ENCODE measurements at places on chromosomes 13 and 19.

GRCh38 chr13:21046203-21046602 lies 15.2 kb downstream of the LATS2 start:
- no peak for DNase-seq

DNA sequence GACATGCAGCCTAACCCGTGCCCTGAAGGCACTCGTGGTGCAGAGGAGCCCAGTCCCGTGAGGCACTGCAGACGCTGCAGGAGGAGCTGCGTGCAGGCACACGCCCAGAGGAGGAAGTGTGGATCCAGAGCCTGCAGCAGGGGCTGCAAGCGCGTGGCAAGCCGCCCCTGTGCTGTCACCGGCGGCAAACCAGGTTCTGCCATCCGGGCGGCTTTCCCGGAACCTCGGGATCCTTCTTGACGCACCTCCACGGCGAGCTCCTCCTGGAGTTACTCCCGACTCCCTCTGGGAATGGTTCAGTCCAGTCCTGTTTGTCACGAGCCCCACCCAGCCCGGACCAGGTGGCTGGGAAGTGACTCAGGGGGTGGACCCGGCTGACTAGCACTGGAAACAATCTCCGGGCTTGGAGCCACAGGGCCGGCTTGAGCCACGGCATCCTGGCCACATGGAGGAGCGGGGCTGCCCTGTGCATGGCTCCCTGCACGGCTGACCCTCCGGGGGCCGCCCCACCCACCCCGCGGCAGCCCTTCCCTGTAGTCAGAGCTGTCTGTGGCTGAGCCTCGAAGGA lies 10.2 kb downstream of the DPP9 start:
- no peak for DNase-seq

GRCh38 chr13:44437356-44438233 lies 64.0 kb downstream of the SERP2 start:
- no peak for DNase-seq

- DNase-seq: peak; percentile 96
Observed at GRCh38 chr19:38142176-38143035, 81.6 kb downstream of the DPF1 start.

GRCh38 chr13:93233997-93234416 lies 7.4 kb downstream of the GPC6 start:
- DNase-seq: no peak

DNA sequence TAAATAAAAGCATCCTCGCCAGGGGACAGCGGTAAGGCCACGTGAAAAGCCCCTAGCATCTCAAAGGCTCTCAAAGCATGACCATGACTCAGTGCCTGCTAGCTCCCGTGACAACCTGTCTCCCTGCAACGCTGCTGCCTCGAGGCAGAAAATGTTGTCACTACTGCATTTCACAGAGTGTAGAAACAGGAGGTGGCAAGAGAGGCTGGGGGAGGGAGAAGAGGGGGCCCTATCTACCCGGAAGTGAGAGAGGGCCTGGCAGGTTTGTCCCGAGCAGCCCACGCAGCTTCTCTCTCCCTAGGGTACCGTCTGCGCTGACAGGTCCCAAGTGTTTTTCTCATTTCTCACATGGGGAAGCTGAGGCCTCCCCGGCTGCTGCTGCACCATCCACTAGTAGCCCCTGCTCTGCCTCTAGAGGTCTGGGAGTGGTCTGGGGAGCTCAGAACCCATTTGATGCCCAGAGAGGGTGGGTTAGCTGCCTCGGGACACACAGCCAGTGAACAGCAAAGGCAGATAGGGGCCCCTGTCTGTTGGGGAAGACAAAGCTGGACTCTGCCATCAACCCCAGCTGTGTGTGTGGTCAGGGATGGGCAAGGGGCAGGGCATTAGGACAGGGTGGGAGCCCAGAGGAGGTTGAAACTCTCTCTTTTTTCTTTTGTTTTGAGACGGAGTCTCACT lies 3.7 kb downstream of the TINCR start:
- DNase-seq: no peak

- no peak for DNase-seq
Observed at GRCh38 chr13:42478531-42479156, 95.3 kb upstream of the TNFSF11 start.

- DNase-seq: peak; percentile 59
Observed at GRCh38 chr19:39871886-39872866, 26.0 kb upstream of the FBL start.

DNA sequence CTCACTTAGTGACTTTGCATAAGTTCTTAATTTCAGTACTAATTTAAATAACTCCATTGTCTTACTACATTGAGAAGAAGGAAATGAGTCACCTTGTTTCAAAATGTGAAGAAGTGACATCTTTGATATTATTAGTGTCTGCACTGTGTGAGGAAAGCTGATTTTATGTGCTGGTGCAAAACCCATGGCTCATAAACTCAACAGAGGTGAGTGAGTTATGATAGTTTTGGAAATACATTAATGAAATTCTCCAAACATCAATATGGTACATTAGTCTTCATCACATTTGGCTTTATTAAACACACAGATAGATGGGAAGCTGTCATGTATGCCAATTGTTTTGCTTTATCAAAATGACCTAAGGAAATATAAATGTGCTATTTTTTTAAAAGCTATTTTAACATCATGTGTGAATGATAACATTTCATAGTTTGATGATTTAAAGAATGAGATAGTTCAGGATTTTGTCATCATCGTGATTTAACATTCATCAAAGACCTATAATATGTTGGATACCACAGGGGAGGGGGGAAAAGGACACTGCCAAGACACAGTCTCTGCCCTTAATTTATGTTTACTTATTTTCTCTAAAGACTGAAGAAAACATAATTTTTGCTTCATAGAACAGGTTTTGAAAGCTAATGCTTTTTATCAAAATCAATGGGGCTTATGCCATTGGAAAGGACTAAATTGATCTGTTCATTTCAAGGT lies 902.3 kb upstream of the SLITRK1 start:
- DNase-seq: no peak

GRCh38 chr13:34230271-34230670 lies 412.3 kb downstream of the RFC3 start:
- DNase-seq: no peak

DNA sequence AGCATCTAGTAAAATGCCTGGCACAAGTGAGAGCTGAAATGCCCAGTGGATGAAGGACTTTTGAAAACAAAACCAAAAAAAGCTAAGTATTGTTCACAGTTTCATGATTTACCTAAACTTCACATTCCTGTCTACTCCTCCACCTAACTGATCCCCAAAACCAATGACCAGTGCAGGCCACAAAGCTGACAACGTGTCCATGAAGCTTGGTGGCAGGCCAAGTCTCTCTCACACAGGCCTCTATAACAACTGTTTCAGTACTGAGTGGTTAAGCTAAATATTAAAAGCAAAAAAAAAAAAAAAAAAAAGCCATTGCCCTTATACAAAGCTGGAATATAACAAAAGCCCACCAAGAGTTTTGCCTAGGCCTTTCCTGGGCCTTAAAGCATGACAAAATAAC lies 36.4 kb downstream of the STK24 start:
- no peak for DNase-seq

GRCh38 chr13:42331009-42331408 lies 59.1 kb downstream of the AKAP11 start:
- DNase-seq: no peak

DNA sequence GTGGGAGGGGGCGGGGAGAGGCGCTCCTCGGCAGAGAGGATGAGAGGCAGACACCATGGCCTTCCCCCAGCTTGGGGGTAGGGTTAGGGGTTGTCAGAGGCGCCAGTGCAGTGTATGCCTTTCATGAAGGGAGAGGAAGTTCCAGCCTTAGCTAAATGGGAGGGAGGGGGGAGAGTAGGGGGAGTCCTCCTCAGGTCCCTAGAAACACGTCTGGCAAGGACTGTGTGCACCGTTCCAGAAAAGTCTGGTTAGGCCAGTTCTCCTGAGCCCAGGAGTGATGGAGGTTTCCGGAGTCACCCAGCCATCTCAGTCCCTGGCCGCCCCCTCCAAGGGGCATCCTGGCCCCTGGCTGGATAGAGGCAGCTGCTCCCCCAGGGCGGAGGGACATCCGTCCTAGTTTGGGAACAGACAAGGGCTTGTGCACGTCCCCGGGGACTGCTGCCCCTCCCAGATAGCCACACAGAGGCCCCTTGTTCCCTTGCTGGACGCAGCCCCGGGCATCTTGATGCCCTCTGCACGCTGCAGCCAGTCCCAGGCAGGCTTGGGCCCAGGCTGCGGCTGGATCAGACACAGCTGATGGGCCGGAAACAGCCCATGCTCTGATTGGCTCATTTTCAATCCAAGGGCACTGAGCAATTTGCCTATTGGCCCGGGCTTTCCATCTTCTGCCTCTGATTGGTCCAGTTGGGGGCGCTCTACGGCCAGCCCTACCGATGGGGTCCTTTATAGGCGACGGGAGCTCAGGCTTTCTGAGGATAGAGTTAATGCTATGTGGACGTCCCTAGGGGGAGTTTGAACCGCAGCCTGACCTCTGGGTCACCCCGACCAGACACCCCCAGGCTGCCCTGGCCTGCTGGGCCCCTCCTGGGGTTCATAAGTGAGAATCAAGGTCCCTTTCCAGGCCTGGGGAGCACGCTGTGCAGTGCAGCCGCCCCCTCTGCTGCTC lies 3.8 kb downstream of the S1PR2 start:
- DNase-seq: peak; percentile 88

- DNase-seq: no peak
Observed at GRCh38 chr13:52447815-52448552, 2.5 kb downstream of the VPS36 start.

DNA sequence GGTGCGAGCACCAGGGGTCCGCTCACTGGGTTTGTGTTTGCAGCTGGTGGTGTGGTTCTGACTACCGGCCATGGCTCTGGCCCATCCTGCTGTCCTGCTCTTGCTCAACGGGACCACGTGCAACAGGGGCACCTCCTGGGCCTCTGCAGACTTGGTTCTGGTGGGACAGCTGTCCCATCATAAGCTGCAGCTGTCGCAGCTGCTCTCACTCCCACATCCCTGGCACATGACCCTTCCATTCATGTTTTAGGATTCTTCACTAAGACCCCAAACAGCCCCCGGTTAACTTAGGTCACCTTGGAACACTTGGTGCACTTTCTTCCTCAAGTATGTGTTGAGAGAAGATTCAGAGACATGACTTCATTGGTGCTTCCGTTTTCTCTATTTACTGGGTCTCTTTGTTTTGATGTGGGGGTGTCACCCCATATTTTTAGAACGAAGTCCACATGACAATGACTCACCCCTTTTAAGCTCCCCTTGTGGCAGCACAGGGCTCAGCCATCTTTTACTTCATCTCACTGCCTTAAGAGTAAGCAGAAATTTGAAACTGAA lies 68.4 kb upstream of the ARHGEF7 start:
- DNase-seq: peak; percentile 81

GRCh38 chr19:12695997-12696365 lies 450 bp downstream of the FBXW9 start:
- no peak for DNase-seq

- no peak for DNase-seq
Observed at GRCh38 chr13:46354156-46355087, 32.6 kb downstream of the RUBCNL start.

DNA sequence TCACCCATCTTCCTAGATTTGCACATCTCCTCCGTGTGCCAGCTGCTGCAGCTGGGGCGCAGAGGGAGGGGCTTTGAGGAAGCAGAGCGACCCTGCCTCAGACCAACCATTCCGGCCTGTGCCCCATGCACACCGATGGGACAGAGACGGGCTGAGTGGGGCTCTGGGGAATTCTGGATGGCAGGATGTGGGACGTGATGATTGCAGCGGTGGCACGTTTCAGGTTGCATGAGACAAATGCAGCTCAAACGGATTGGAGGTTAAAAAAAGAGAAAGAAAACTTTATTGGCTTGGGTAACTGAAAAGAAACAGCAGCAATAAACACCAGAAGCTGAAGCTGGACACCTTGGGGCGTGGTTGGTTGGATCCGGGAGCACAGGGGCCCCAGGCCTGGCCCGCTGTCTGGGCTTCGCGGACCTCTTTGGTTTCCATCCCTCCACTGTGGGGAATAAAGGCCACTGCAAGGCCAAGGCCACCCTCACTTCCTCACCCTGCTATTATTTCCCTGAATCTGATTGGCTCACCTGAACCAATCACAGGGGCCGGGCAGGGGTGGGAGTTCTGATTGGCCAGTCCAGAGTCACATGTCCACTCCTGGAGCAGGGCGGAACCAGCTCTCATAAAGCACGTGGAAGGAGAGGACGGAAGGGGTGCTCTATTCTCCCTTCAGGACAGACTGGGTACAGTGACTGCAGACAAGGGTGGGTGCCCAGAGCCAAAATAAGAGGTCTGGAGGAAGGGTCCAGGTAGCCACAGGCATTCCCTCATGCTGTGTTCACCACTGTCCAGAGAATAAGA lies 6.1 kb upstream of the ZNF787 start:
- no peak for DNase-seq

- no peak for DNase-seq
Observed at GRCh38 chr13:35498231-35498630, 21.7 kb upstream of the MAB21L1 start.

DNA sequence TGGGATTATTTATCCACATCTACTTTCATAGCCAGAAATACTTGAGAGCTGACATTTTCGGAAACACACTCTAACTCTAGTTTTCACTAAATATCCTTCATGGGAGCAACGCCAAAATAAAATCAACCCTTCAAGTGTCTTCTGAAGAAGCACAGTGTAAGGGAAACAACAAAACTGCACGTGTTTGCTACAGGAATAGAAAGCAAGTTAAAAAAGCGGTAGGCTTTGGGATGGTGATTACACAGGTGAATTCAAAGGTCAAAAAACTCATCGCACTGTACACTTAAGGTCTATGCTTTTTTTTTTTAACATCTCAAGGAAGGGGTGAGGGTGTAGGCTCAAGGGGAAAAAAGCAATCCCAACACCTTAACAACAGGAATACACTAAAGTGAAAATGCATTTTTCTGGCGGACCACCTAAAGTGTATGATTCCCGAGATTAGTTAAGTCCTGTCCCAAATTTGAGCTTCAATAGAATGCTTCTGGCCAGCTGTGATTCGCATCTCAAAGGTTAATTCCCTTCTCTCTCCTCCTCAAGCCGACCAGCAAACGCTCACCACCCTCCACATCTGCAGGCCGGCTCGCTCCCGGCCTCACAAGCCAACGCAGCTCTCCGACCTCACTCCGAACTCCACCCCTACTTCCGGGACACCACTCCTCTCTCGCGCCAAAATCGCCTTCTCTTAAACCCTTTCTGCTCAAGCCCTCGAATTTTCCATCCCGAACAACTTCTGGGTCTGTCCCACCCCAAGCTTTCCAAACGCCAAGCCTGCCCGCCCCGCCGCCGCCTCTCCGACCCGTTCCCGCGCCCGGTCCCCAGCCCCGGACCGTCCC lies 1.1 kb downstream of the ARGLU1 start:
- peak; percentile 41 for DNase-seq

GRCh38 chr19:40225440-40226305 lies 816 bp downstream of the CCNP start:
- DNase-seq: no peak

DNA sequence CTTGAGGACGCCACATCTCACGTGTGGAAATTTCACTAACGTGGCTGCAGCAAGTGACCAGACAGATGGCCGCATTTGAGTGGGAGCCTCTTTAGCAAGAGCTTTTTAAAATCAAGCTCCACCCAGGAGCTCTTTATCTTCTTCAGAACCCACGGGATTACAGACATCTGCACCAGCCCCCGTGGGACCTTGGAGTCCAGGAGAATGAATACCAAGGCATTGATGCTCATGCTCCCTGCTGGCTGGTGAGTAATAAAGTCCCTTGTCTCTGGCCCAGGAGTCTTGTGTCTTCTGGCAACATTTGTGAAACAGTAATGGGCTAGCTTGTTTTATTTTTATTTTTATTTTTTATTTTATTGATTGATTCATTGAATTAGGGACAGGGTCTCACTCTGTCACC lies 64.4 kb downstream of the TRPM4 start:
- DNase-seq: no peak

GRCh38 chr13:97125810-97126738 lies 96.1 kb upstream of the MBNL2 start:
- DNase-seq: no peak
